ENCODE measurements at places on chromosomes 5 and 9.

GRCh38 chr9:121636978-121637712, 14.3 kb upstream of the DAB2IP start:
- DNase-seq, result no peak

- no peak for DNase-seq
Measured at GRCh38 chr9:26940779-26941178, 6.3 kb downstream of the PLAA start.

- no peak for DNase-seq
Measured at GRCh38 chr9:96680812-96681499, 25.8 kb upstream of the PRXL2C start.

DNA sequence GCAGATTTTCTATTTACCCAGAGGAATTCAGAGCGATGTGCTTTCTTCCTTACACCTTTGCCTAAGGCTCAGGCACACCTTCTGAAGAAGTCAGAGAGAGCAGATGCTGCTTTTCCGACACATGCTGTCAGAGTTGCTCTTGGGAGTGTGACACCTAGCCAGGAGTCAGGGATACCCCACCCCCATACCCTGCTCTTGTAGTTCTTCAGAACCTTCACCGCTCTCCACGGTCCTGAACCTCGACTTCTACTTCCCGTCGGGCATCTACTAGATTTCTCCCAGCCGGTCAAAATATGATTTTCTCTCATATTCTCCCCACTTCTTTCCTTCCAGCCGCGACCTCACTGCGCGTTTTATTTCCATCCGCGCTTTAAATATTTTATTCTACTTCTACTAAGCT, 1.7 kb downstream of the GRIN3A start:
- peak; percentile 1 for DNase-seq

- peak; percentile 74 for DNase-seq
Measured at GRCh38 chr5:126961702-126962101, 68.7 kb downstream of the MARCHF3 start.

DNA sequence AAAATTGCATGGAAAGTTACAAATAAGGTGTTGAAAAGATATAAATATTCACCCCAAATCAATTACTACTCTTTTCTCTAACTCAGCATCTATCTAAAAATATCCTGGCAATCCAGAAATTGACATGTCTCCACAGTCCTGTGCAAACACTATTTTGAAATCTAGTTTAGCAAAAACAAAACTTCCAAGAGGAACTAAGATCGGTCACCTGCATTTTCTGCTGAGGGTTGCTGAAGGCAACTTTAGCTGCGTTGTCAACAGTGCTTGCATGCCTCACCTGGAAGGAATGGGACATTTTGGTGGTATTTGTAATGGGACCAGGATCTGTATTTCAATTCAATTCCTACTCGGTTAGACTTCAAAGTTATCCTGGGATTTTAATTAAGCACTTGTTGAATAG, 398.3 kb downstream of the NTRK2 start:
- no peak for DNase-seq

GRCh38 chr9:76704593-76705204, 59.5 kb upstream of the PCA3 start:
- peak; percentile 83 for DNase-seq

- DNase-seq, result no peak
Measured at GRCh38 chr5:177526191-177526590, 9.4 kb upstream of the DDX41 start.

- no peak for DNase-seq
Measured at GRCh38 chr9:111925784-111926183, 29.2 kb downstream of the UGCG start.

DNA sequence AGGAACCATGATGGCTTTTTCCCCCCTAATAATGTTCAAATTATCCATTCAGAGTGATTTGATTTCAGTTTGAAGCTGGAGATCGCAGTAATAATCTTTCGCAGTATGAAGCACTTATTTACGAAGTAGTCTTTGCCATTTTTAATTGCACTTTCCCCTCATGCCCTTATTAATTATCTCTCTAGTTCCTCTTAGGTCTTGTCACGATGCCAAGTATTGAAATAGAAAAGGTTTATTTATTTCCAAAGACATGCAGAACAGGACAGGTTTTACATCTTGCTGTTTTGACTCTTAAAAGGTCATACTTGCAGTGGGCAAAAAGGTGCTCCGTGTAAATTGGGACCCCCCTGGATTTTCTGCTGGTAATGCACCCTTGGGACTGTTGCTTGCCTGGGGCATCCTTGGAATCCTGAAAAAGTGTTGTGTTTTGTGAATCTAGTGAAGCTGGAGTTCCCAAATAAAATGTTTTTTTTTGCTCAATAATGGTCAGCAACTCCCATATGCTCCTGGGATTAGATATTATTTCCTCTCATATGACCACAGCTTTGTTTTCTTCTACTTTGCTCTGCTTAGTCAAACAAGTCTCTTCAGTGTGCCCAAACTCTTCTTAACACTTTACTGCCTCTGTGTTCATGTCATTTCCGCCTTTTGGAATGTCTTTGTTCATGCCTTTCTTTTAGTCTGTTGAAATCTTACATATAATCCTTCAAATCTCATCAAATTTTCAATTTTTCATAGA, 278.3 kb downstream of the TMEM38B start:
- no peak for DNase-seq

DNA sequence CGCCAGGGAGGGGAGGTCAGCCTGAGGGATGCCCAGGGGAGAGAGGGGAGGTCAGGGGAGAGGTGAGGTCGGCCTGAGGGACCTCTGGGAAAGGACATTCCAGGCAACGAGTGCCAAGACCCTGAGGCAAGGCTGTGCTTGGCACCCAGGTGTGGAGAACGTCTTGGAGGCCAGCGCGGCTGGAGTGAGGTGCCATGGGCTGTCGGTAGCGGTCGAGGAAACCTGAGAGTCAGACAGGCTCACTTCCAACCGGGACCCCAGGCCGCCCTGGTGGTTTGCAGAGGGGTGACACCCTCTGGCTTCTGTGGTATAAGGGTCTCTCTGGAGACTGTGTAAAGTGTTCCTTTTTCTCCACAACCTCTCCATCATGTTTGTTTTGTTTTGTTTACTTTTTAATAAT, 82.9 kb downstream of the CACNA1B start:
- no peak for DNase-seq

DNA sequence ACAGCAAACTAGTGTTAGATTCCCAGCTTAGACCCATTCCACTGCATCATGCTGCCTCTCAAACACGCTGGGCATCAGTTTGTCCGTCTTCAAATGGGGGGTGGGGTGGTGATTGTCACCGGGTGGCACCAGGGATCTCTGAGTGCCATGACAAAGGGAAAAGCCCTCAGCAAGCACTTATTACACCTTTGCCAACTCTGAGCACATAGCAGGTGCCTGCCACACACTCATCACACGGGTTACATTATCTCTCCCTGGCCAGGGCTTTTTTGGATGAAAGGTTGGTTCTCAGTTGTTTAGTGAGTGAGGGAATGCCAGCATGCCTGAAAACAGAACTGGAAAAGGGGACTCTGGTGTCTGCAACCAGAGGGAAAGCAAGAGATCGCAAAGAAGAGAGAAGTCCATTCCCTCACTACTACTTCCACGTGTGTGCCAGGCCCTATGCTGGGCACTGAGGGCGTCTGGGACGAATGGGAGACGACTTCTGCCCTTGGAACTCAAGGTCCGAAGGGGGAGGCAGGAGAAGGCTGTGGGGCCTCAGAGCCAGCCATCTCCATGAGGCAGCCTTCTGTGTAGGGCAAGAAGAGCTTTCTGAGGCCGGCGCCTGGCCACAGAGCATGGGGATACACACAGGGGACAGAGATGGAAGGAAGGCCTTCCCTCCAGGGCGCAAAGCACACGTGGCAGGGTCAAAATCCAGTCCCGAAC, 48.9 kb downstream of the PAX5 start:
- no peak for DNase-seq

DNA sequence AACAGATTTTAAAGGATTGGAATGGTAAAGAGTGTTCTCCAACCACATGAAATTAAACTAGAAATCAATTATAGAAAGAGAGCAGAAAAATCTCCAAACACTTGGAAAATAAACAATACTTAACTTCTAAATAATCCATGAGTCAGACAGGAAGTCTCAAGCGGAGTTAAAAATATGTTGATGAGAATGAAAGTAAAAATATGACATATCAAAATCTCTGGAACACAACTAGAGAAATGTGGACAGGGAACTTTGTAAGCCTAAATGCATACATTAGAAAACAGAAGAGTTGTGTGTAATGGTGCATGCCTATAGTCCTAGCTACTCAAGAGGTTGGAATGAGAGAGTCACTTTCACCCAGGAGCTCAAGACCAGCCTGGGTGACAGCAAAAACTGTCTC, 47.9 kb upstream of the ZNF618 start:
- DNase-seq, result peak; percentile 43

- no peak for DNase-seq
Measured at GRCh38 chr5:126277762-126278161, 145.4 kb upstream of the GRAMD2B start.

DNA sequence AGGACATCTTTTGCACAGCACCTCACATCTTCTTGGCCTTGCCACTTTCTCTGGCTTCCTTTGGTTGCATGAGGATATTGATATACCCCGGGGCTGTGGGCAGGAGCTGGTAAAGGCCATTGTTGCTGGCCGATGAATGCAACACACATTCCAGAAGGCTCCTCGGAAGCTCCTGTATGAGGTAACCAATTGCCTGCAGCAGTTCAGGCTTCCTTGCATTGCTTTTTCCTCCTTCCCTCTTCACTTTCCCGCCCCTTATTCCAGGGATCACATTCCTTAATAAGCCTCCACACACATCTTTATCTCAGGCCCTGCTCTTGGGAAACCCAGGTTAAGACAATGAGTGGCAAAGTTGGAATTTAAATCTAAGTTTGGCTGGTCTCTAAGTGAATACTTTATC, 505.4 kb upstream of the CLINT1 start:
- DNase-seq, result no peak

- no peak for DNase-seq
Measured at GRCh38 chr9:34554211-34555001, 31.6 kb upstream of the ENHO start.

DNA sequence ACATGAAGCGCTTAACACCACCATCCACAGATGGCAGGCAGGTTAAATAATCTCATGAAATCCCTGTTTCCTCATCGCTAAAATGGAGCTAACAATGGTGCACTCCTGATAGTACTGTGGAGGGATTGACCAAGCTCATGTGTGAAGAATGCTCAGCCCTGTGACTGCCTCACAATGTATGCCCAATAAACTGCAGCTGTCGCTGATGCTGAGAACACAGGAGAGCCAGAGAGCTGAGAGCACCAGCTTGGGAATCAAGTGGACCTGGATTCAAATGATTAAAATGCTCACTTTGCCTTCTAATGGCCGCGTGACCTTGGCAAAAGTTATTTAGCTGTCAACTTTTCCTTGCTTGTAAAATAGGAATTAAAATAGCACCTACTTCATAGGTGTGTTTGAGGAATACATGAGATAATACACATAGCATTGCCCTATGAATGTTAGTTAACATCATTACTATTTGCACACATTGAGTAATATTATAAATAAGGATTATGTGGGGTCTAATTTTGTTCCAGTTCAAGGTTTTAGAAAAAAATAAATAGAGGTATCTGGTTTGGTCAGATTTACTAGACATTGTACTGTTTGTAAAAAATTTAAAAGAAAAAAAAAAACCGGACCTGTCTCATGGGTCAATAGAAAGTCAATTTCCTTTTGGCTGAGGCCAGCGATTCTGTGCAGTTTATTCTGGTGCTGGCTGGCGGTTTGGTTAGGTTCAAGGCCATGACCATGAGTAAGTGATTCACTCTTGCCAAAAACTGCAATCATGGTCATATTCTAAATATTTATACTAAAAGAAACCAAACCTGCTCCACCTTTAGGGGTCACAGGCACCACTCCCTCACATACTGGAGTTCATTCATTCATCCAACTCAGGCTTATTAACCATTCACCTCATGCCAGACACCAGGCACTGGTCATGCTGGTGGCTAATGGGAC, 101.3 kb downstream of the SH3TC2 start:
- DNase-seq, result peak; percentile 91

DNA sequence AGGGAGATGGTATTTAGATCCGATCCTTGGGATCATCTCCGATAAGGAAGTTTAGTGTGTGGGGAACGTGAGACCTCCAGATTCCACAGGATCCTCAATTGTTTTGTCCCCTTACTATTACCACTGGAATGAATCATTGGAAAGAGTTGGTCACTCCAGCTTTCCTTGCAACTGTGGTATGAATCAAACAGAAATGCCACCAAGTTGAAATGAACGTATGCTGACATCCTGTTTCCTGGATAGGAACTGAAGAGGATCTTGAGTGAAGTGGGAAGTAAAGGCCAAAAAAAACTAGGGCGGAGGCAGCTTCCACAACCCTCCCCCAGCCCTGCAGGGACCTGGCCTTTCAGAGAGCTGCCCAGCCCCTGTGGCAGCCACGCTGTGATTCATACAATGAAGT, 23.9 kb downstream of the IRX1 start:
- no peak for DNase-seq

GRCh38 chr9:137250329-137251193, 525 bp upstream of the STPG3 start:
- no peak for DNase-seq

GRCh38 chr5:64727150-64727549, 36.8 kb downstream of the SHISAL2B start:
- no peak for DNase-seq

GRCh38 chr9:134187891-134188385, 23.6 kb upstream of the RNU6ATAC start:
- no peak for DNase-seq

DNA sequence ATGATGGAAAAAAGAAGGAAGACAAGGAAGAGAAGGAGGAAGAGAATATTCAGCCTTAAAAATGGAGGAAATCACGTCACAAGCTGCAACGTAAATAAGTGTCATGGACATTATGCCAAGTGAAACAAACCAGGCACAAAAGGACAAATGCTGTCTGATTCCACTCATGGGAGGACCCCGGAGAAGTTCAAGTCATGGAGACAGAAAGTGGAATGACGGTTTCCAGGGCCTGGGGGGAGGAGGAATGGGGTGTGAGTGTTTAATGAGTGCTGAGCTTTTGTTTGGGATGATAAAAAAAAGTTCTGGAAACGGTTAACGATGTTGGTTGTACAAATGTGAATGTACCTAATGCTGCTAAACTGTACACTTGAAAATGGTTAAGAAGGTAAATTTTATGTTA, 439.5 kb downstream of the GADD45G start:
- DNase-seq, result peak; percentile 64

DNA sequence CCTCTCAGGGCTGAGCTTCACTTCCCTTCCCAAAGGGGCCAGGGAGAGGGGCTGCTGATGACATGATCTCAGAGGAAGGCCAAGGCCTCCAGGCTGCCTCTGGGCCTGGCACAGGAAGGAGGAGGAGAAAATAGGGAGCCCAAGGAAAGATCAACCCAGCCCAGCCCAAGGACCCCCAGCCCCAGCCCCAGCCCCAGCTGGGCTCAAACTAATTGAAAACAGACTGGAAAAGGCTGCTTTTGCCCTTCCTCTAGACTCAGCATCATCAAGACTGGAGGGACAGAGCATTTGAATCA, 18.3 kb upstream of the KCNIP1 start:
- no peak for DNase-seq

DNA sequence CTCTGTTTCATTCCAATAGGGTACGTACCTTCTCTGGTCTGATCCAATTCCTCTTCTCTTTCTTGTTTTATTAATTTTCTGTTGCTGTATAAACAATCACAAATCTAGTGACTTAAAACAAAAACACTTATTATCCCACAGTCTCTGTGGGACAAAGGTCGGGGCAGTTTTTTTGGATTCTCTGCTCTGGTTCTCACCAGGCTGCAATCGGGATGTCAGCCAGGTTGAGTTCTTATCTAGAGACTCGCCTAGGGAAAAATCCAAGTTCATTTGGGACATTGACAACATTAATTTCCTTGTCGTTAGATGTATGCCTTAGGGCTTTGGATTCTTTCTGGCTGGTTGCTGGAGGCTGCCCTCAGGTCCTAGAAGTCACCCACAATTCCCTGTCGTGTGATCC, 430.5 kb upstream of the RORB start:
- DNase-seq, result no peak

GRCh38 chr9:137053944-137054931, at the start of gene ENTPD2:
ENTPD2 (minus strand) TSS chr9:137054061; CDS start chr9:137053997, 64 bp downstream.
- no peak for DNase-seq
